ENCODE measurements at places on chromosomes 6 and 20. TPM values are rescaled to one million over a fixed set of nuclear protein-coding genes. Genes with fewer than 3 reads are reported as not detected.

GRCh38 chr6:101539510-101540245 is 146.2 kb downstream of the GRIK2 start:
- DNase-seq, result no peak

The MUC22 gene
- total RNA-seq, result not detected

DNA sequence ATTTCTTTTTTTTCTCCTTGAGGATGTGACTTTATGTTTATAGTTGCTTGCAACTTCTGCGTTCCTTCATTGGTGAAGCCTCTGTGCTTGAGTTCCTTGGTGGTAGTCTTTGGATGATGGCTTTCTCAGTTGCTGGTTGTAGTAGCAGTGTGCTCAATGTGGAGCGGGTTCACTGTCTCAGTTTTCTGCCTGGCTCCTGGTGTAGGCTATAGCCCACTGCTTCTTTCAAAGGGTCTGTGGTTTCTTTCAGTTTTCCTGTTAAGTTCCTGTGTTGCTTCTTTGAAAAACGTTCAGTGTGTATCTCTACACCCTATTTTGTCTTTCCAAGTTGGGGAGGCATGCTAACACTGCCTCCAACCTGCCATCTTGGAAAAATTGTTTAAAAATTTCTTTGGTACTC is 33.9 kb upstream of the ZBTB24 start:
- DNase-seq, result no peak

The ARMH2 gene
- total RNA-seq, result not detected

The LY86 gene
- total RNA-seq, result 0.82 TPM

The ADTRP gene
- not detected for total RNA-seq
